Right lobe of liver (tissue), 6 donors: ENCODE measurements at places on chromosomes 16 and 17. TPM values are rescaled to one million over a fixed set of nuclear protein-coding genes. Genes with fewer than 3 reads are reported as not detected.
A peak's percentile ranks its signal among the peaks of the same experiment; 100 is the strongest.

DNA sequence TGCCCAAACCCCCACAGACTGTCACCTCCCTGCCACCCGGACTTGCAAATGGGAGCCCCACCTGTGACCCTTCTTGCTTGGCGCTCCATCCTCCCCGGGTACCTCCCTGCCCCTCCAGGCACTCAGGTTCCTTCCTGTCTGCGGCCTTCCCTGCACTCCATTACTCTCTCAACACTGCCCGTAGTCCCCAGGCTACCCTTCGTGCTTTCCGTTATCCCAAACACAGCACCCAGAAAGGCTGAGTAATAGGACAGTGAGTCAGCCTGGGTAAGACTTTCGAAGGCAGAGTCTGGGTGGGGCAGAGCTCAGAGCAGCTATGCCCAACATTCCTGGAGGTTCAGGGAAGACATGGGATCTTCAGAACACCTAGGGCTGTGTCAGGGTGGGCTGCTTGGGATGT, 16.6 kb upstream of the C16orf74 start:
- no peak overlapping the region for H3K27ac ChIP-seq
- no peaks in the 10 kb centered on the region for H3K36me3 ChIP-seq
- no peak overlapping the region for H3K4me3 ChIP-seq
- no peaks in the 10 kb centered on the region for H3K27me3 ChIP-seq

DNA sequence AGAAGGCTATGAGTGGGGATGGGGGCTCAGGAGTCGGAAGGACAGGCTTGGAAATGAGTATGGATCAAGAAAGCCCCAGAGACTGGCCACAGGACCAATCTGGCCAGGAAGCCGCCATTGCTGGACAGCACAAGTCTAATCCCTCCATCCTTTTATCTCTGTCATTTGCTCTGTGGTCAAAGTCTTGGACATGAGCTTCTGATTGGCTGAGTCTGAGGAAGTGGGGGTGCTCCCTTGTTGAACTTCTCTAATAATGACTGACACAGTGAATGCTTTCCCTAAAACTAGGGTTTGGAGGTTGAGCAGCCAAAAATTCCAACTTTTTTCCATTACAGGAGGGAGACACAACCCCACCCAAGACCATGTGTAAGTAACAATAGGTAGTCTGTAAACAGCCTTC, 97.4 kb downstream of the MARF1 start:
- no peak overlapping the region for H3K27ac ChIP-seq
- no peaks in the 10 kb centered on the region for H3K36me3 ChIP-seq
- H3K27me3 ChIP-seq: no peaks in the 10 kb centered on the region
- DNase-seq: no peak
- no peaks in the 10 kb centered on the region for H3K4me1 ChIP-seq

DNA sequence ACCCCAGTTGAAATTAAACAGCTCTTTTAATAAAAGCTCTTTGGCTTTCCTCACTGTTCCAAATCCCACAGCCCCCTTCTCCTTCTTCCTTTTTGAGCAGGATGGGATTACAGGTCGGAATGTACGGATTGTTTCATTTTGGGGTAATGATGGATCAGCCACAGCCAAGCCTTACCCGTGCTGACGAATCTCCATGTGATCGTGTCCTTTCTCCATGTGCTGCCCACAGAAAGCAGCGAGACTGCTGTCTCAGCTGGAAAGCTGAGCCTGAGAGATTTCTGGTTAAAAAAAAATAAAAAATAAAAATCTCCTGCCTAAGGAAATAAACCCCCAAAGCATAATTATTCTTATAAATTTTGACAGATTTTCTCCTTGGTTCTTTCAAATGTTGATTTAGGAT, 276.6 kb downstream of the CPPED1 start:
- no peak for DNase-seq
- no peak overlapping the region for H3K4me3 ChIP-seq
- no peak overlapping the region for H3K27ac ChIP-seq
- H3K36me3 ChIP-seq: no peaks in the 10 kb centered on the region
- no peaks in the 10 kb centered on the region for H3K4me1 ChIP-seq
- H3K27me3 ChIP-seq: no peaks in the 10 kb centered on the region

The PDE6G gene
- 0.74 TPM for total RNA-seq

The NLRP1 gene
- total RNA-seq: 4.7 TPM

The SEC14L1 gene
- total RNA-seq: 21.5 TPM

The ACE gene
- 1.9 TPM for total RNA-seq

GRCh38 chr17:52297230-52298010, 138.9 kb upstream of the CA10 start:
- H3K4me1 ChIP-seq: no peaks in the 10 kb centered on the region
- no peaks in the 10 kb centered on the region for H3K27me3 ChIP-seq
- H3K36me3 ChIP-seq: no peaks in the 10 kb centered on the region
- H3K4me3 ChIP-seq: no peak overlapping the region
- DNase-seq: no peak
- no peak overlapping the region for H3K27ac ChIP-seq

- H3K27me3 ChIP-seq: no peaks in the 10 kb centered on the region
- no peak overlapping the region for H3K4me3 ChIP-seq
- H3K27ac ChIP-seq: peak overlapping the region; percentile 85
- no peaks in the 10 kb centered on the region for H3K36me3 ChIP-seq
Observed at GRCh38 chr16:22188595-22189442, 17.3 kb upstream of the EEF2K start.

The ARHGAP23 gene
- total RNA-seq: 3.4 TPM

GRCh38 chr16:9072806-9073341, 18.6 kb upstream of the HAPSTR1 start:
- H3K4me3 ChIP-seq: no peak overlapping the region
- H3K27me3 ChIP-seq: no peaks in the 10 kb centered on the region
- H3K27ac ChIP-seq: no peak overlapping the region
- no peaks in the 10 kb centered on the region for H3K4me1 ChIP-seq
- H3K36me3 ChIP-seq: no peaks in the 10 kb centered on the region

- no peak overlapping the region for H3K27ac ChIP-seq
- no peak for DNase-seq
- H3K36me3 ChIP-seq: no peaks in the 10 kb centered on the region
- H3K4me1 ChIP-seq: no peaks in the 10 kb centered on the region
- H3K4me3 ChIP-seq: no peak overlapping the region
Observed at GRCh38 chr16:86868070-86868469, 289.7 kb downstream of the FOXL1 start.

GRCh38 chr17:78479369-78479768, 97.8 kb downstream of the DNAH17 start:
- no peaks in the 10 kb centered on the region for H3K4me1 ChIP-seq
- no peak for DNase-seq
- no peaks in the 10 kb centered on the region for H3K27me3 ChIP-seq

- no peaks in the 10 kb centered on the region for H3K36me3 ChIP-seq
- DNase-seq: no peak
- no peak overlapping the region for H3K27ac ChIP-seq
- H3K27me3 ChIP-seq: no peaks in the 10 kb centered on the region
- no peak overlapping the region for H3K4me3 ChIP-seq
- no peaks in the 10 kb centered on the region for H3K4me1 ChIP-seq
Observed at GRCh38 chr17:78966123-78966813, 13.5 kb downstream of the LGALS3BP start.

GRCh38 chr17:61967729-61968128, 39.9 kb upstream of the INTS2 start:
- H3K36me3 ChIP-seq: peaks cover 66% of the 10 kb centered on the region
- no peak for DNase-seq
- H3K4me3 ChIP-seq: no peak overlapping the region

DNA sequence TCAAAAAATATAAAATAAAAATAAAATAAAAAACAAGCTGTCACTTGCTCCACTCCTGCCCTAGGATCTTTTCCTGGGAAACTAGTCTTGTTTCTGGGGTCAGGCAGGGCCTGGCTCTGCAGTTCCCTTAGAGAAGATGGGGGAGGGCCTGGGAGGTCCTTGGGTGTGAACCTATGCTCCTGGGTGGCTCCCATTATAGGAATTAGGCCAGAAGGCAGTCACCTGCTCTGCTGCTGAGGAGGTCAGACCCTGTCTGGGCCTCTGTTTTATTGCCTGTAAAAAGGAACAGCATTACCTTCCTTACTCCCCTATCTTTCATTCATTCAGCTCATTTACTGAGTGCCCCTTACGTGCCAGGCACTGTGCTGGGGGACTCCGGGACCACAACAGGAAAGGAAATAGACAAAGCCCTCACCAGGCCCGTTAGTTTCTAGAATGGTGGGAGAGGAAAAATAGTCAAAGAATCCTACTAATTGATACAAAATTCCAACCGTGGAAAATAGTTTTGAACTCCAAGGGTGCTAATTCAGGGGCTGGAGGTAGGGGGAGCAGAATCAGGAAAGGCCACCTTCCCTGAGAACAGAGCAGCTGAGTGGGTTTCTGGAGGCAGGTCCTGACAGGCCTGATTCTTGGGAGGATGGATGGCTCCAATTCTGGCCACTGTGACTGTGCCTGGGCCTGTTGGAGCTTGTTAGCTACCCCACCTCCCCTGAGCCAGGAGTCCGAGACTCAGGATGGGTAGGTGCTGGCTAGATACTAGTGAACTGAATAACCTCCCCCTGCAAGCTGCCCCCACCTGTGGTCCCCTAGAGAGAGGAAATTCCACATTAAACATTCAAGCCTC, 1.3 kb upstream of the SLC46A1 start:
- H3K4me1 ChIP-seq: no peaks in the 10 kb centered on the region
- H3K36me3 ChIP-seq: peaks cover 11% of the 10 kb centered on the region
- no peaks in the 10 kb centered on the region for H3K27me3 ChIP-seq
- no peak for DNase-seq
- H3K27ac ChIP-seq: no peak overlapping the region
- H3K4me3 ChIP-seq: no peak overlapping the region

- no peak overlapping the region for H3K4me3 ChIP-seq
- H3K36me3 ChIP-seq: no peaks in the 10 kb centered on the region
- H3K4me1 ChIP-seq: peaks cover 14% of the 10 kb centered on the region
- peak overlapping the region; percentile 49 for H3K27ac ChIP-seq
- no peaks in the 10 kb centered on the region for H3K27me3 ChIP-seq
Observed at GRCh38 chr17:64327201-64327930, 63.3 kb downstream of the PECAM1 start.

The SKA2 gene
- total RNA-seq: 23.1 TPM

DNA sequence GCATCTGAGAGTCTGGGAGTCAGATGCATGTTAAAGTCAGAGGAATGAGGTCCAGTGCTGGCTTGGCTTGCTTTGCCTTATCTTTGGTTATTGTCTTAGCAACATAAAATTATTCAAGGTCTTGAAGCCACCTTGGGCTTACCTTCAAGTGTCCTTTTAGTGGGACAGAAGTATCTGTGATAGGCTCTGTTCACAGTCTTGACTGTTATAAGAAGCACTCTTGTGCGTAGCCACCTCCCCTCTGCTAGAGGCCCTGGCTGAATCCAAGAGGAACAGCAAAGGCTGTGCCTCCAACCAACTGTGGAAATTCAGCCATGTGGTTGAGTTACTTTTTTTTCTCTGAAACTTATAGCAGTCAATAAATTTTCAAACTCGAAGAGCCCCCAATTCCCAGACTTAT, 8.6 kb upstream of the MAP3K3 start:
- no peak overlapping the region for H3K4me3 ChIP-seq
- no peak for DNase-seq
- H3K4me1 ChIP-seq: no peaks in the 10 kb centered on the region
- no peaks in the 10 kb centered on the region for H3K36me3 ChIP-seq

DNA sequence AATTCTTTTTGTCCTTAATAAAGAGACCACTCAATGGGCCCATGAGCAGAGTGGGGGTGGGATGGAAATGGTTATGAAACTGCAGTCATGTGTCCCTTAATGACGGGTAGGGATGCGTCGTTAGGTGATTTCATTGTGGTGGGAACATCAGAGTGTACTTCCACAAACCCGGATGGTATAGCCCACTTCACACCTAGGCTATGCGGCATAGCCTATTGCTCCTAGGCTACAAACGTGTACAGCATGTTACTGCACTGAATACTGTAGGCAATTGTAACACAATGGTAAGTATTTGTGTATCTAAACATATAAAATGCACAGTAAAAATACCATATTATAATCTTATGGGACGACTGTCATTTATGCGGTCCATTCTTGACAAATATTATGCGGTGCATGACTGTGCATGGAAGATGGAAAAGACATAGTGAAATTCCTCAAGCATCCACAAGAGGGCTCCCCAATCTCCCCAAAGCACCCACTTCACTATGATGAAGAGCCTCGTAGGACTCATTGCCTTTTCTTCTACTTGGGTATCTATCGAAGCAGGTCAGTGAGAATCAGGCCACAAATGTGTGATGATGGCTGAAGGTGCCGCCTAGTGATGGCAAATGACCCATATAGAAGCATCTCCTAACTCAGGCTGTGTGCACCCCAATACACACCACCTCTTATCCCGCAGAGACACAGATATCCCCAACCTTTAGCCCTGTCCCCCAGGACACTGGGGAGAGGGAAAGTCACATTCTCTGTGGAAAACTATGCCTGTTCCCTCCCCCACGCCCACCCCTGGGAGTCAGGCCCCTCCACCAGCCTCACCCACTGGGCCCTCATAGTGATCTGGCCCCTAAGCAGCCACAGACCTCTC, 43.5 kb downstream of the TBX21 start:
- H3K4me1 ChIP-seq: no peaks in the 10 kb centered on the region
- no peak overlapping the region for H3K27ac ChIP-seq
- no peak for DNase-seq
- H3K27me3 ChIP-seq: no peaks in the 10 kb centered on the region
- no peaks in the 10 kb centered on the region for H3K36me3 ChIP-seq
- H3K4me3 ChIP-seq: no peak overlapping the region

- no peaks in the 10 kb centered on the region for H3K36me3 ChIP-seq
- no peaks in the 10 kb centered on the region for H3K27me3 ChIP-seq
- DNase-seq: no peak
- H3K27ac ChIP-seq: no peak overlapping the region
- no peak overlapping the region for H3K4me3 ChIP-seq
Observed at GRCh38 chr16:47316442-47317015, 144.3 kb downstream of the ITFG1 start.

- no peaks in the 10 kb centered on the region for H3K27me3 ChIP-seq
Observed at GRCh38 chr16:67277999-67278772, 1.1 kb upstream of the PLEKHG4 start.

DNA sequence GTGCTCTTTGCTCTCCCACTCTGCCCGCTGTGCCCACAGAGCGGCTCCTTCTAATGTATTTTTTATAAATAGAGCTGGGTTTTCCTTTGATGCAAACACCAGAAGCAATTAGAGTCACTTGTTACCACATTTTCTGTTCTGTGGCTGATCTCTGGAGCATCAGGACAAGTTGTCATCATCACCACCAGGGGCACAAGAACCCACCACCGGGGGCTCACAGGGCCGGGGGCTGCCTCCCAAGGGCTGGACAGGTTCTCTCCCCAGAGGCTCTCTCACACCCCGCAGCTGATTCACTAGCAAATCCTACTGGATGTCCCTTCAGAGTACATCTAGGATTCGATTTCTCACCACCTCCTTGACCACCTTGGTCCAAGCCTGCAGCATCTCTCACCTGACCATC, 18.5 kb downstream of the C16orf82 start:
- no peak overlapping the region for H3K4me3 ChIP-seq
- H3K27ac ChIP-seq: no peak overlapping the region
- H3K27me3 ChIP-seq: no peaks in the 10 kb centered on the region

- no peaks in the 10 kb centered on the region for H3K36me3 ChIP-seq
- peak overlapping the region; percentile 91 for H3K27ac ChIP-seq
- H3K27me3 ChIP-seq: no peaks in the 10 kb centered on the region
- peaks cover 12% of the 10 kb centered on the region for H3K4me1 ChIP-seq
- peak; percentile 87 for DNase-seq
Observed at GRCh38 chr16:84933774-84934631, 77.3 kb downstream of the ZDHHC7 start.

The ABCA9 gene
- 6.5 TPM for total RNA-seq
